Renal cortex interstitium (tissue), 15 donors: ENCODE measurements at places on chromosomes 5 and 9. TPM values are rescaled to one million over a fixed set of nuclear protein-coding genes. Genes with fewer than 3 reads are reported as not detected.

GRCh38 chr5:167905919-167906853 lies 385.3 kb upstream of the WWC1 start:
- DNase-seq: no peak

DNA sequence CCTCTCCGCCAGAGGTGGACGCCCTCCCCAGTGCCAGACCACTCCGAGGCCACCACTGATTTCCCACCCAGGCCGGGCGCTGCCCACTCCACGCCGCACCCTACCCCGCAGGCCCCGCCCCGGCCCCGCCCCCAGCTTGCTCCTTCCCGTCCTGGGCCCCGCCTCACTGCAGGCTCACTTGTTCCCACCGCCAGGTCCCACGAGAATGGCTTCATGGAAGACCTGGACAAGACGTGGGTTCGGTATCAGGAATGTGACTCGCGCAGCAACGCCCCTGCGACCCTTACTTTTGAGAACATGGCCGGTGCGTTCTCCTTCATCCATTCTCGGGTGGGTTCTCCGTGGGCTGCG lies 6.5 kb downstream of the LRRC26 start:
- no peak for DNase-seq

GRCh38 chr5:24621792-24622191 lies 23.0 kb downstream of the CDH10 start:
- no peak for DNase-seq

DNA sequence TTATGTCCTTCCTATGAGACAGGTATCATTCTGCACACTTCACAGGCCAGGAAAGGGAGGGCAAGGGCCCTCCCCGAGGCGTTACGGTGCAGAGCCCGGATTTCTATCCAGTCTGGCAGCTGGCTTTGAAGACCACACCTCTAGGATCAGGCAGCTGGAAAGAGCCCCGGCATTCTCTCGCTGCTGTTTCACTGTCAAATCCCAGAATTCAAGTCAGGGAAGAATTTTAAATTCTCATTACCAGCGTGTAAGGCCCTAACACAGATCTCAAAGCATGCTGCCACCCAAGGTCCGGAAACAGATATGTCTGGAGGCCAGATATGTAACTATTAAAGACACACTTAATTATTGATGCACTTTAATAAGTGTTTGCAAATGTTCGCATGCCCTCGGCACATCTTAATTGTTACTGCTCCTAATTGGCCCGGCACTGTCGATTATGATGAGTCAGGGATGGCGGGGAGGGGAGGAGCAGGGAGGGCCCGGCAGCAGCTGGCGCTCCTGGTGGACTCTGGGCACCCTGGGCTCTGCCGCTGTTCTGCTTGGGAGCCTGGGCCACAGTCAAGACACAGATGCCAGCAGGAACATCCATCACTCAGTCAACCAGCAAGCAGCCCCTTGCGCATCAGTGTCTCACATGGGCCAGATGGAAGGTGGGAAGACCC lies 76.3 kb upstream of the BARHL1 start:
- no peak for DNase-seq

GRCh38 chr9:89534515-89535287 lies 36.8 kb upstream of the SEMA4D start:
- no peak for DNase-seq

DOCK8 gene
- 10.3 TPM for polyA plus RNA-seq

DNA sequence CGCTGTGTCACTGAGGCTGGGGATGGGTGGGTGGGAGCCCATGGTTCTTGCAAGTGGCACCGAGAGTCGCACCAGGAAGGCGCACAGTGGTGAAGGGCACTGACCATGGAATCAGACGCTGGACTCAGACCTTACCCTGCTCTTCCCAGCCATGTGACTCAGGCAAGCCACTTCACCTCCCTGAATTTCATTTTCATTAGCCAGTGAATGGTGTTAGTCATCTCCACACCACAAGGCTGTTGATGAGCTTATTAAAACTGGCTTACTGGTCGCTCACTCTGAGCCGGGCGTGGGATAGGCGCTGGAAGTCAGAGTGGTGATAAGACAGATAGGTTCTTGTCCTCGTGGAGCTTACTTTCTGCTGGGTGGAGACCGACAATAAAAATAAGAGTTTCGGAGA lies 25.1 kb downstream of the FGF18 start:
- no peak for DNase-seq

- no peak for DNase-seq
Observed at GRCh38 chr5:131795228-131795627, 1.6 kb downstream of the FNIP1 start.

DNA sequence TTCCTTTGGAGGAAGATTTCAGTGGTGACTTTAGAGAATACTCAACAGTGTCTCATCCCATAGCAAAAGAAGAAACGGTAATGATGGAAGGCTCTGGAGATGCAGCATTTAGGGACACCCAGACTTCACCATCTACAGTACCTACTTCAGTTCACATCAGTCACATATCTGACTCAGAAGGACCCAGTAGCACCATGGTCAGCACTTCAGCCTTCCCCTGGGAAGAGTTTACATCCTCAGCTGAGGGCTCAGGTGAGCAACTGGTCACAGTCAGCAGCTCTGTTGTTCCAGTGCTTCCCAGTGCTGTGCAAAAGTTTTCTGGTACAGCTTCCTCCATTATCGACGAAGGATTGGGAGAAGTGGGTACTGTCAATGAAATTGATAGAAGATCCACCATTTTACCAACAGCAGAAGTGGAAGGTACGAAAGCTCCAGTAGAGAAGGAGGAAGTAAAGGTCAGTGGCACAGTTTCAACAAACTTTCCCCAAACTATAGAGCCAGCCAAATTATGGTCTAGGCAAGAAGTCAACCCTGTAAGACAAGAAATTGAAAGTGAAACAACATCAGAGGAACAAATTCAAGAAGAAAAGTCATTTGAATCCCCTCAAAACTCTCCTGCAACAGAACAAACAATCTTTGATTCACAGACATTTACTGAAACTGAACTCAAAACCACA lies 67.4 kb downstream of the VCAN start:
- DNase-seq: no peak

- no peak for DNase-seq
Observed at GRCh38 chr5:163890261-163890660, 384.8 kb downstream of the MAT2B start.

IFNA13 gene
- not detected for polyA plus RNA-seq

DNA sequence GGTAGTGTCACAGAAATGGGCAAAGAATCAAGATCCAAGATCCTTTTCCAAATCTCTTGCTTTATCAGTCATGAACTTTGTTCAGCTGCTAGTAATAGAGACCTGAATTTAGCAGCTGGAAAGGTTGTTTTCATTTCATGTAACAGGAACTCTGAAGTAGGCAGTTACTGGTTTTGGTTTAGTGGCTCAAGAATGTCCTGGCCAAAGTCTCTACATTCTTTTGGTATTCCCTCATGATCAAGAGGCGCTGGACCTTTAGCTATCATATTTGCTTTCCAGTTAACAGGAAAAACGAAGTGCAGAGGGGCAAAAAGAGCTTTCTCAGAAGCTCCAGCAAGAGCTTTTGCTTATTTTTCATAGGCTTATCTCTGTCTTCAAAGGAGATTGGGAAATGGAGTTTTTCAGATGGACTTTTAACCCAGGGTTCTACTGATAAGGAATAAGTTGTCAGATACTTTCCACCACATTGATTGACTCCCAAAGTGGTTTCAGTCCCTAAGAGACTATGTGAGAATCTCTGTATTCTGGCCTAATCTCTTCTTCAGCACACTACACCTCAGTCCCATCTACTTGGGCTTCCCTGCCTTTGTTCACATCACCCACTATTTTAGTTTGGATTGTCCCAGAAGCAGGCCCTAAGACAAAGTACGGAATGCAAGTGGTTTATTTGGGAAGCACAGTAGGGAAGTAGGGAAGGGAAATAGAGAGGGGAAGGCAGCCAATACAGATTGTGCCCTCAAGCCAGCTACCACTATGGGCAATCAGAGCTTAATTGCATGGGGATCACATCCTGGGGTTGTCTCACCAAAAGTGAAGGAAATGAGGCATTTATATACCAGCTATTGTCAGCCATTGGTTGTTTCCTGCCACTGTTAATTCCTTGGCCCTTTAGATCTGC lies 359.3 kb downstream of the LRRC70 start:
- peak; percentile 62 for DNase-seq

GRCh38 chr9:134381671-134382516 lies 55.6 kb downstream of the RXRA start:
- no peak for DNase-seq

DNA sequence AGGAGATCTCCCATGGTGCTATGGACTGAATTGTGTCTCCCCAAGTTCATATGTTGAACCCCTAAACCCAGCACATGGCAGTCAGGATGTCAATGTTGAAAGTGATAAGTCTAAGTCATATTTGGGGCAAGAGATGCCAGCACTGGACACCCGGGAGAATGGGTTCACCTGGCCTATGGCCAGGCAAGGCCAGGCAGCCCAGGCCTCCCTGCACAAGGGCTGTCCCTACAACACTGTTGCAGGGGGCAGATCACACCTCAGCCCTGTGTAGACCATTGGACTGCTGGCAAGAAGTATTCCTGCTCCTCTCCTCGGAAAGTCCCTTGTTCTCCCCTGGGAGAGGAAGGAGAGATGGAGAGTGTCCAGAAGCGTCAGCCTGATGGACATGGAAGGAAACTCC lies 240.5 kb downstream of the GADD45G start:
- no peak for DNase-seq

DNA sequence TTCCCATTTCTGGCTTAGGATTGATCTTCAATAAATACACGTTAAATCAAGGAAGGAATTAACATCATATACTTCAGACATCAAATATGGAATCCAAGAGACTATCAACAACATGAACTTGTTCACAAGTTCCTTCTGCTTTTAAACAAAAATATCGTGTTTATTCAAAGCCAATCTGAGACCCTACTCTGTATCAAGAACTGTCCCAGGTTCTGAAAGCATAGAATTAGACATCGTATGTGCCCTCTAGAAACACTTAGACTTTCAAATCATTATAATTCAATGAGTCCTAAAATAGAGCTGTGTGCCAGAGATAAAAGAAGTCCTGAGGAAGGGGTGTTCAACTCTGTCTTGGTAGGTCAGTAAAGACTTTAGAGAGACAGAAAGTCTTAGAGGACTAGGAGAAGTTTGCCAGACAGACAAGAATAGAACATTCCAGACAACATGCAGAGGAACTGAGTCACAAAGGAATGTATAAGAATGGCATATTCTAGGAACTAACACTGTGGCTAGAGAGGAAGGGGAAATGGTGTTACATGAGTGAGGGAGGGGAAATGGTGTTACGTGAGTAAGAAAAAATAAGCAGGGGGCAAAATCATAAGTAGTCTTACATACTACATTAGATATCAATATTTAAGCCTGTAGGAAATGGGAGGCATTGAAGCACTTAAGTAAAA lies 2.9 kb downstream of the TPD52L3 start:
- DNase-seq: no peak

DNA sequence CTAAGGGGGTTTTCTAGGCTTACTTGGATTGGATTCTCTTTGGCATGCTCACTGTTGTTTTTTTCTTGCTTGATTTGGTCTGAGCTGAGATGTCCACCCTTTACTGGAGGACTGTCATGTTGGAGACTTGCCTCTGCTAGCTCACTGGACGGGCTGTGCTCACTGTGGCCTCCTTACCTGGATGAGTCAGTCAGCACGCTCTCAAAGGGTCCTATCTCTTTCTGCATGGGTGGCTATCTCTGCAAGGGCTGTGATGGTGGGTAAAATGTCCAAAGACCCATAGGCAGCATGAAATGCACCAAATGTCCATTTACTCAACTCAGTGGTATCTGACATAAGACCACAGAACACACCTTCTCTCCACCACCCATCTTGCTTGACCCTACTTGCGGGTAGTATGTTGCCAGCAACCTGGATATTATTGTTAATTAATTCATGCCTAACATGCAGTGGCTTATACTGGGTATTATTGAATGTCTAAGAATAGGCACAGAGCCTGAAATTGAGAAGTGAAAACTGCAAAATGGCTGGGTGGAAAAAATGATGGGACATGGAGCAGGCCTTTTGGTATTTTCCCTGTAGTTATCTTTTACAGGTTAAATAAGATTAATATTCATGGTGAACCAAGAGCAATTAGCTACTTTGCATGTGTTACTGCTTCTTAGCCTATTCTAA lies 68.9 kb upstream of the TLE1 start:
- DNase-seq: no peak

- no peak for DNase-seq
Observed at GRCh38 chr5:176631383-176632200, 1.1 kb downstream of the EIF4E1B start.

DNA sequence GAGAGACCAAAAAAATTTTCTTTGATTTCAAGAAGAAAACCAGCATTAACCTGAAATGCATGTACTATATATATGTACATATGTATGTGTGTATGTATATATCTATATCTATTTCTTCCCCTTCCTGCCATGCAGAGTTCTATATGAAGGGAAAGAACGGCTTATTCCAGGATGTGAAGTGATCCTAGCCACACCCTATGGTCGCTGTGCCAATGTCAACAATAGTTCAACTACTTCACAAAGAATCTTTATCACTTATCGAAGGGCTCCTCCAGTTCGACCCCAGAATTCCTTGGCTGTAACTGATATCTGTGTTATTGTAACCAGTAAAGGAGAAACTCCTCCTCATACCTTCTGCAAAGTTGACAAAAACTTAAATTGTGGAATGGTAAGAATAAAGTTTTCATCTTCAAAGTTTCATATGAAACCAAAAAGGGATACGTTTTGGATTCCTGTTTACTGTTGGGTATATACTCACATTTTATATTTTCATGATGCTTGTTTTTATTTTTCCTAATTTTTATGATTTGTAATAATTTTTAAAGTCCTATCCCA lies 56.2 kb downstream of the DENND4C start:
- DNase-seq: peak; percentile 2

GCNT1 gene
- 4.8 TPM for polyA plus RNA-seq

GRCh38 chr5:158058208-158059120 lies 199.5 kb upstream of the CLINT1 start:
- DNase-seq: no peak

SEPTIN8 gene
- polyA plus RNA-seq: 82.1 TPM

STK32A gene
- polyA plus RNA-seq: 12.2 TPM

DNA sequence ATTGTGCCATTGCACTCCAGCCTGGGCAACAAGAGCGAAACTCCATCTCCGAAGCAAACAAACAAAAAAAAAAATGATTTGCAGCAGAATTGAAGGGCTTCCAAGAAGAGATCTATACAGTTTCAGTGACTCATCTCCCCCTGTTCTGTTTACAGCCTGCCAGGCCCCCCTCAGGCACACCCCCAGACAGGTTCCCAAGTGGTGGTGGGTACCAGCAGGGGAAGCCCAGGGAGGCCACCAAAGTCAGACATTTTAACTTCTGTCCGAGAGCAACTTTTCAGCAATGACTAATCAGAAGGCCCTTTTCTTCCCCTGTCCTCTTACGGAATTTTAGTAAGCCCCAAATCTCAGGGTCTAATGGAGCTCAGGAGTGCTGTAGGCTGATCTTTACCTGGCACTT lies 98.7 kb downstream of the PAX5 start:
- DNase-seq: no peak

ANXA2R gene
- polyA plus RNA-seq: 1.4 TPM
